ENCODE measurements at places on chromosomes 5 and 9. TPM values are rescaled to one million over a fixed set of nuclear protein-coding genes. Genes with fewer than 3 reads are reported as not detected.

SOHLH1 gene
- not detected for total RNA-seq

PCDHB15 gene
- 0.04 TPM for total RNA-seq

PAEP gene
- total RNA-seq = not detected

- DNase-seq = no peak
These were observed 48.1 kb upstream of the PCA3 start for GRCh38 chr9:76716085-76716672.

GRCh38 chr9:35163413-35163812 lies 1.6 kb downstream of the UNC13B start:
- DNase-seq = no peak

- no peak for DNase-seq
These were observed 772.7 kb downstream of the SEMA5A start for GRCh38 chr5:8773046-8773615.

DNA sequence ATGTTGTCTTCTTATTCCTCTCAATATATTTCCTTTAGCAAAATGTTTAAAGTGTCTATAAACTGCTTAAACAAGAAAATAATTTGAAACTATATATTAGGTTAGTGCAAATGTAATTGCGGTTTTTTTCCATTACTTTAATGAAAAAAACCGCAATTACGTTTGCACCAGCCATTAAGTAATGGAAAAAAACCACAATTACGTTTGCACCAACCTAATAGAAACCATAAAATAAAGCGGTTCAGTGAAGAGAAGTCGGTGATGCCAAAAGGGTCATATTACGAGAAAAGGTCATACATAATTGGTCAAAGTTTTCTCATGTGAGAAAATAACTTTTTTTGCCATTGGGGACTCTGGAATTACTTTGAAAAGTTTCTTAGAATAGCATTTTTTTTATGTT lies 385.6 kb upstream of the ST8SIA4 start:
- DNase-seq = no peak

DNA sequence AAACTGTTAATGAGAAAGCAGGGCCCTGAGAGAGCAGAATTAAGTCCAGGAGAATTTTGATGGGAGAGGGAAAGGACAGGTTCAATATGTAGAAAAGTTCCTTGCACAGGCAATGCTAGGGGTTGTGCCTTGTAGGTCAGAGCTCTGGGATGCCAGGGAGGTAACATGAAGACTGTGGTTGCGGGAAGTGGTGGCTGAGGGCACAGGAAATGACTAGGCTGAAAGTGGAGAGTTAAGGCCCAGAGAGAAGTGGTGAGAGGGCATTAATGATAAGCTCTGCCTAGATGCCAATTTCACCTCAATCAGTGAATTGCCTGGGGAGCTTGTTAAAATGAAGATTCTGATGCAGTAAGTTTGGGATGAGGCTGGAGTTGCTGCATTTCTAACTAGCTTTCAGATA lies 31.5 kb upstream of the PPP3R2 start:
- DNase-seq = no peak
